Cardiac fibroblast (primary cell): ENCODE measurements at places on chromosomes 5 and 9.
A peak's percentile ranks its signal among the peaks of the same experiment; 100 is the strongest.

- peak; percentile 9 for DNase-seq
Observed at GRCh38 chr9:136484153-136485048, 1.6 kb upstream of the SEC16A start.

GRCh38 chr9:84512493-84512892 lies 157.0 kb upstream of the NTRK2 start:
- no peak for DNase-seq

DNA sequence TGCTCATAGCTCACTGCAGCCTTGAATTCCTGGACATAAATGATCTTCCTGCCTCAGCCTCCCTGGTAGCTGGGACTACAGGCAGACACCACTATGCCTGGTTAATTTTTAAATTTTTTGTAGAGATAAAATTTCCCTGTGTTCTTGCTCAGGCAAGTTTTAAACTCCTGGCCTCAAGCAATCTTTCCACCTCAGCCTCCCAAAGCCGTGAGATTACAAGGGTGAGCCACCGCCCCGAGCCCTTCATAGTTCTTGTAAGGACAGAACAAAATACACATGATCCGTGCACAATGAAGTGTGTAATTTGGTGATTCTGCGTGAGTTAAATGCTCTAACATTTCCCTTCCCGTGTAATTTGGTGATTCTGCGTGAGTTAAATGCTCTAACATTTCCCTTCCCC lies 27.7 kb upstream of the MYO10 start:
- DNase-seq, result no peak

DNA sequence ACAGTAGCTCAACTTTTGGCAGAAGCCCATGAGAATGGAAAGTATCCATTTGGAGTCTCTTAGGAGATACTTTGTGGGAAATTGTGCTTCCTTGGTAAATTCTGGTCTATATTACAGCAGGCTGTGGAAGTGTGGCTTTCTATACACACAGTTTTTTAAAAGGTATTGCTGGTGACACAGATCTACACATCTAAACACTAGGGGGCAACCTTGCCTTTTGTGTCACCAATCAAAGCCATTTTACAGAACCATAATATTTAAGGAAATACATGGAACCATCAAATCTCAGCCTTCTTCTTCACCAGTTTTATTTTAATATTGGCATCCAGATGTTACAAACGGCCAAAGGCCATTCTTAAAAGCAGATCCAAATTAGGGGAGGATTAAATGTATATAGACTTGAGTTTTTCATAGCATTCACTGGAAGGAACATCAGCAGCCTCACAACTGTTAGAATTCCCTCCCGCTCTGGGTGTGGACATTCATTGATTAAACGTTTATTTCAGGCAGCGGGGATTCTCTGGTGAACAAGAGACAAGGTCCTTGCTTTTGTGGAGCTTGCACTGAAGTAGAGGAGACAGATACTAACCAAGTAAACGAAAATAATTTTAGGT lies 132.4 kb upstream of the EPB41L4A start:
- DNase-seq, result peak; percentile 81

GRCh38 chr9:109922617-109923470 lies 142.8 kb downstream of the PALM2AKAP2 start:
- DNase-seq, result no peak

- DNase-seq, result no peak
Observed at GRCh38 chr5:69202497-69202896, 13.1 kb downstream of the CENPH start.

- DNase-seq, result no peak
Observed at GRCh38 chr9:96087669-96088299, 212.3 kb downstream of the ERCC6L2 start.

- peak; percentile 54 for DNase-seq
Observed at GRCh38 chr9:111094433-111094924, 56.2 kb upstream of the LPAR1 start.

GRCh38 chr5:136781464-136781863 lies 416.1 kb upstream of the TRPC7 start:
- peak; percentile 49 for DNase-seq

DNA sequence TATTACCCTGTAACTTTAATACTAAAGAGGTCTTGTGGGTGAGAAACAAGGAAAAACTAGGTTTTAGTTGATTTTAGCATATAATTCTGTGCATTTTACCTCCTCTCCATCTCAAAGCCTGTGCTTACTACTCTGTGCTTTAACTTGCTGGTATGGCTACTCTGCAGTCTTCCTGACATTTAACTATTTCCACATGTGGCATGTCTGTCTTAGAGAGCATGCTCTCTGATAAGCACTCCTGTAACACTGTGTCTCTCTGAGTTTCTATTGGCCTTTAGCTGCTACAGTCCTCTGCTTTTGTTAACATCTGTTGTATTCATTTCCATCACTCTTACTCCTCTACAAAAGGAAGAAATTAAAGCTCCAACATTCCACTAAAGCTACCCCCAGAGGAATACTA lies 418.3 kb downstream of the RAB3C start:
- no peak for DNase-seq

- DNase-seq, result no peak
Observed at GRCh38 chr5:138708791-138709190, 44.4 kb upstream of the CTNNA1 start.

DNA sequence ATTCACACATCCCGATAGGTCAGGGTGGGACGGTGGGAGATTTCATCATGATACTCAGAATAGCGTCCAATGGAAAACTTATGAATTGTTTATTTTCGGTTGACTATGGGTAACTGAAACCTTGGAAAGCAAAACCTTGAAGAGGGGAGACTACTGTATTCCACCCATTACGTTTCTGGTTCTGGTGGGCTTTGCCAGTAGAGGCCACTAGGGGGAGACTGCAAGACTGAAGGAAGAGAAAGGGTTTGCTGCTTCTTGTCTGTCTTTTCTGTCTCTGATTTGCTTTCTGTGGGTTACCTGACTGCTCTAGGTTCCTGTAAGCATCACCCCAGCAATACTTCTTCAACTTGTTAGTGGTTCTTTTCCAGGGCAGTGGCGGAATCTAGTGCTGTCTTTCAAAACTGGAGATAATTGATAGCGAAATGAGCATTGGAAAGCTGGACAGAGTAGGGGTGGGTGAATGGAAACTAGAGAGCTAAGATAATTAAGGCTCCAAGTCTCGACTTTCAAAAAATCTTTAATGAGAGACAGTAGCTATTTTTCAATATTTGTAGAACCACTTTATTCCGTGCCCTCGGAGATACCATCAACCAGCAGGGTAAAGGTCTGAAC lies 27.0 kb downstream of the GRIN3A start:
- peak; percentile 13 for DNase-seq

GRCh38 chr9:124940894-124941678 lies at the start of gene GOLGA1:
Gene GOLGA1 (minus strand): TSS chr9:124941083. CDS start chr9:124938711, 2,372 bp downstream.
- DNase-seq, result peak; percentile 94

DNA sequence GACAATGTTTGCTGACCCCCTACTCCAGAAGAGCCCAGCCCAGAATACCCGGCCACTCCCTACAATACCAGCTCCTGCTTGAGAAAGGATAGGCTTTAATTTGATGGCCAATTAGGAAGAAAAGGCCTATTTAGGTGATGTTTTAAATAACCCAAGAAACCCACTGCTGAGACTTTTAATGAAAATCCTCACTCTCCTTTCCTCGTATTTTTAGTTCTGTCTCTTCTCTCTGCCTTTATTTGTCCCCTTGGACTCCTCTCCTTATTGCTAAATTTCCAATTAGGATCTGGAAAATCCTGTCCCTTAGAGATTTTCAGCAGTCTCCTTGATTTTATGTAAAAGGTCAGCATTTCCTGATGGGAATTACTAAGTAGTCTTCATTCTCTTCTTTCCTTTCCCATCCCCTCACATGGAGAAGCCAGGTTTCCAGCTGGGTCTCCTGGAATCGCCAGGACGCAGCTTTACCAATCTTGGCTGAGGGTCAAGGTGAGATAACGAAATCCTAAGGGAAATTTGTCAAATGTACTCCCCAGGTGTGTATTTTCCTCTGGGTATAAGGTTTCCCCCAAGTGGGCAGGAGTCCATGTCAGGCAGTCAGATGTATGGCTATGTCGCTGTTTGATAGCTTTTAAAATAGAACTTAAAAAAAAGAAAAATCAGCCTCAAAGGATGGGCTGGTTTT lies 11.7 kb downstream of the STC2 start:
- DNase-seq, result no peak

GRCh38 chr5:685262-686171 lies 7.6 kb downstream of the TPPP start:
- no peak for DNase-seq

DNA sequence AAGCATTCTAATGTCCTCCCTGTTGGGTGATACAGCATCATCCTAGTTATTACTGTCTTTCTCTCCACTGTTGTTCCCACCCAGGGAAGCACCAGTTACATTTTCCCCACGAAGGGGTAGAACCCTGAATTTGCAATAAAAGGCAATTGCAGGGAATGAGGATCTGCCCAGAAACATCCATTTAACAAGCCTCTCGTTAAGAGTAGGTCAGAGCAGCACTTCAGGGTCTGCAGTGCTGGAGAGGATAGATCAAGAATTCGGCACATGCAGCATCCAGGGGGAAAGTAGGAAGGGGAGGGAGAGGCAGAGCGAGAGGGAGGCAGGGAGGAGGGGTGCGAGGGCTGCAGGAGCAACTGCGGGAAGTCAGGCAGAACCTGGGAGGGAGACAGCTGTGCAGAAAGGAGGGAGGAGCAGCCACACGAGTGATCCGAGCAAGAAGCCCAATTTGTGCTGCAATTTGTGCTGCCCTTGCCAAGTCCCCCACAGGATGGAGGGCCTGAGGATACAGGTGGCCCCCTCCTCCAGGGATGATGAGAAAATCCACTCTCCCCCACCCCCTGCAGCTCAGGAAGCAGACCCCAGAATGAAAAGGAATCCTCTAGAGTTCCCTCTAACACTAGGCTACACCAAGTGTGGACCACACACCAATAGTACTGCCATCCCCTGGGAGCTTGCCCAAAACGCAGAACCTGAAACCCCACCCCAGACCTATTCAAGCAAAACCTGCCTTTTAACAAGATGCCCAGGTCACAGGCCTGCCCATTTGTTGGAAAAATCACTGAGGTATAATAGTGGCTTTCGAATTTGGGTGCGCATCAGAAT lies 62.2 kb downstream of the EPB41L4B start:
- DNase-seq, result no peak

DNA sequence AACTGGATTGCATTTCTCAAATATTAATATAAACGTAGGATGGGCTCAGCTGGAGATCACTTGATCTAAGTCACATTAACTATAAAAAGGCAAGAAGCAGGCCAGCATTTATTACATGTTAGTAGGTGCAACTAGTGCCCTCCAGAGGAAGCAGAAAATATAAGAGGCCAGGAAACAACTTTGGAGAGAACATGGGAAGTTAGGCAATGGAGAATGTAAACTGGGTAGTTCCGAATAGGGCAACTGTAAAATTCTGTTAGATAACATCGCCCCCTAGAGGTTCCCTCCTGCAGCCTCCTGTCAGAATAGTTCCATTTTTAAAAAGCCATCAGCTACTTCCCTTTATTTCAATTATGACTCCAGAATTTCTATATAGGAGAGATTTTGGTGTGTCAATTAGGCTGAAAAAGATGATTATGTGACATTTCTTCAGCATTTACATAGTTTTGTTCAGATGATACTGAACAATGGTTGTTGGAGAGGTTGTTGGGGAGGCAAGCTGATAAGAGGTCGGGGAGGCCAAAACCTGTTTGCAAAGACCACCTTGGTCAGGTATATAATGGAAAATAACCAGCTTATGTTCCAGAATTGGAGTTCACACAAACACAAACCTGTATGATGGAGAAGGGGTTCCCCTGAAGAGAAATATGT lies 22.4 kb downstream of the CCL28 start:
- peak; percentile 96 for DNase-seq

GRCh38 chr9:86821006-86821845 lies 126.1 kb downstream of the GAS1 start:
- no peak for DNase-seq

DNA sequence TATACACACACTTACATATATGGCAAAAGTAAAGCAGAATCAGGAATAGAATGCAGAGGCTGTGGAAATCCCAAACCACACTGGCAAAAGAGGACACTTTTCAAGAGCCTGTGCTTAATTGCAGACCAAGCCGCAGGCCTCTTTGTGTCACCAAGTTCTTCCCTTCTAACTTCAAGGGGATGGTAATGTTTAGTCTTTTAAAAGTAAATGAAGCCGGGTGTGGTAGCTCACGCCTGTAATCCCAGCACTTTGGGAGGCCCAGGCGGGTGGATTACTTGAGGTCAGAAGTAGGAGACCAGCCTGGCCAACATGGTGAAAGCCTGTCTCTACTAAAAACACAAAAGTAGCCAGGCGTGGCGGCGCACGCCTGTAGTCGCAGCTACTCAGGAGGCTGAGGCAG lies 28.7 kb downstream of the ROR2 start:
- no peak for DNase-seq

GRCh38 chr9:128595471-128595870 lies 43.1 kb downstream of the SPTAN1 start:
- DNase-seq, result no peak

- peak; percentile 60 for DNase-seq
Observed at GRCh38 chr5:110625376-110625999, 101.0 kb downstream of the TMEM232 start.

DNA sequence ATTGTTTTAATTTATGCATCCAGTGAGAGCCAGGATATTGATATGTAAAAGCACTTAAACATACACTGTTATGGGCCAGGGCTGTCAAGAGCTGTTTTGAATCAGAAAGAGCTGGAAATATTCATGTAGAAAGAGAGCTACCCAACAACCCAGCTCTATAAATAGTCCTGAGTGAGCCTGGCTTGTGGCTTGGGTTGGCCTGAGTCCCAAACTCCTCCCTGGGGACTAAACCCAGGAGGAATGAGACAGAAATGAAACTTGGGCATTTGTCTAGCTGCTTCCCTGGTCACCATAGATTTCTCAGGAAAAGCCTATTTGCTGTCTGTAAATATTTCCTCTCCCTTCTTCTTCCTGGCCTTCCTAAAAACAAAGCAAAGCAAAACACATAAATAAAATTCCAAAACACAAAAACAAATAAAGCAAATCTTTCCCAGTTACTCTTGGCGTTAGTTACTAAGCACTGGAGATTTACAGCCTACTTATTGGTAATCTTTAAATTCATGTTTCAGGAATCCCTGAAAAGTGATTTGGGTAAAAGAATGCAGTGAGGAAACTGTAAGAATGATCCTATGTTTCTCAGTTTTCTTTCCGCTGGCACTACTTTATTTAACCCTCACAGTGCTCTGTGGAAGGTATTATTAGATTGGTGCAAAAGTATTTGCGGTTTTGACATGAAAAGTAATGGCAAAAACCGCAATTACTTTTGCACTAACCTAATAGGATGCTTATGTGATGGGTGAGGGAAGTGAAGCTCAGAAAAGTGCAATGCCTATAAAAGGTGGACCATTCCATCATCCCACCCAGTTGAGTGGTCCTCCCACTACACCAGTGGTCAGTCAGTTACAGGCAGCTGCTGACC lies 111.8 kb downstream of the CARTPT start:
- DNase-seq, result peak; percentile 90

DNA sequence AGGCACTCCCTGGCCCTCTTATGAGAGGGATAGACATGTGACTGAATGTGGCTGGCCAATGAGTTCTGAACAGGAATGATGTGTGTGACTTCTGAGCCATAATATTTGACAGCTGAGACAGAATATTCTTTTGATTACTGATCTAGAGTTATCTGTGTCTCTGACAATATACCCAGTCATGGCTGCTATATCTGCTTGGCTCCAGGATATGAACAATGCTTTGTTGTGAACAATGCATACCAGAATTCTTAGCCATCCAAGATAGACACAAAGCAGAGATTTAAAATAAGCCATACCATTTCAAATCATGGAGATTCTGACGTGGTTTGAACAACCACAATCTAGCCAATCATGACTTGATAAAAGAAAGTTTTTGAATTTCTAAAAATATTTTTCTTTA lies 840.3 kb upstream of the SEMA6A start:
- peak; percentile 17 for DNase-seq

- DNase-seq, result no peak
Observed at GRCh38 chr9:105639936-105640335, 22.3 kb upstream of the TAL2 start.
